Transverse colon (tissue), 4 donors: ENCODE measurements at places on chromosomes 2 and 18. TPM values are rescaled to one million over a fixed set of nuclear protein-coding genes. Genes with fewer than 3 reads are reported as not detected.

DNA sequence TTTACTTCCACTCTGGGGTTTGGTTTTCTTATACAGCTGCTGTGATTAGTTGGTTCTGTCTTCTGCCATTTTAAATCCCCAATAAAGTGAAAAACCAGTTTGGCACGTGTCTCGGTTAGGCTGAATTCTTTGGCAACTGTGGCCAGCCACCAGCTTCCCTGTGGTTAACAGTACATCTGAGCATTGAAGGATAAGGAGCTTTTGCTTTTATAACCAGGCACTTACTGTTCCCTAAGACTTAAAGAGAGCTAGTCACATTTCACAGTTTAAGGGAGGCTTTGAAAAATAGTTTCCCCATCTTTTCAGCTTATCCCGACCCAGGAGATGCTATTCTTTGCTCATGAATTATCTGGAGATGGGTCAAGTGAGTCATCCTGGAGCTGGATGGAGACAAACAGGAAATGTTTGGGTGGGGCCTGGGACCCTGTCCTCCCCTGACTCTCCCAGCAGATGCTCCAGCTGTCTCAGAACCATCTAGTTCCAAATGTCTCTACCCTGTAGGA, 57.3 kb upstream of the EML6 start:
- no peaks in the 10 kb centered on the region for H3K27me3 ChIP-seq
- DNase-seq, result no peak
- no peaks in the 10 kb centered on the region for H3K36me3 ChIP-seq
- peak overlapping the region; percentile 69 for H3K27ac ChIP-seq
- H3K4me1 ChIP-seq, result peaks cover 43% of the 10 kb centered on the region
- no peak overlapping the region for H3K4me3 ChIP-seq

DNA sequence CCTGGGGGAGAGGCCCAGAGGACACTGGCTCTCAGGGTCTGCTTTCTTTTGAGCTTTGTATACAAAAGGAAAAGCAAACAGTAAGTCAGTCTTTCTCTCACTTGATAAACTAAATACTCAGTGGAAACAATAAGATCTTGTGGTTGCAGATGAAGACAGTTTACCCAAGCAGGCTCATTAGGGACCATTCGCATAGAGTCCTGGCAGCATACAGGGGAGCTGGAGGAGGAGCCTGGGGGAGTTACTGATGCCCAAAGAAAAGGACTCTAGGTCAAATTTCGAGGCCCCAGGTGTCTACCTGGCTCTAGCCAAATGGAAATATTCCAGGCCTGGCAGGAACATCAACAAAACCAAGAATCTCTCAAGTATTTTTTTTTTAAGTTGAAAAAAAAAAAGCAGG, 225.3 kb downstream of the CNTNAP5 start:
- no peaks in the 10 kb centered on the region for H3K4me1 ChIP-seq
- DNase-seq, result no peak
- H3K36me3 ChIP-seq, result no peaks in the 10 kb centered on the region

DNA sequence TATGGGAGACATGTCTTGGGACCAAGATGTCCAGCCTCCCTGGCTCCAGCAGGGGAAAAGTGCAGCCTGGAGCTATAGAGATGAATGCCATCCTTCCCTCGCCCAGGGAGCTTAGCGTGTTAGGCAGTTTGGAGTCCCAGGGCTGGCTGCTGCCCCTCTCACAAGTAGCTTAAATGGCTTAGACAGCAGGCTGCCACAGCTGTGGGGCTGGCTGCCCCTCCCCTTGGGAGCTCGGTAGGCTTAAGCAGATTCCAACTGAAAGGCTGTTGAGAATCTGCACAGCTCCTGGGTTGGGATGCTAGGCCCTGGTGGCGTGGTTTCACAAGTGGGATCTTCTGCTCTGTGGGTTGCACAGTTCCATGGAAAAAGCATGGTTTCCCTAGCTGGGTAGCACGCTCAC, 940.5 kb upstream of the DDX18 start:
- no peak overlapping the region for H3K27ac ChIP-seq
- H3K4me3 ChIP-seq, result no peak overlapping the region
- H3K27me3 ChIP-seq, result no peaks in the 10 kb centered on the region

DNA sequence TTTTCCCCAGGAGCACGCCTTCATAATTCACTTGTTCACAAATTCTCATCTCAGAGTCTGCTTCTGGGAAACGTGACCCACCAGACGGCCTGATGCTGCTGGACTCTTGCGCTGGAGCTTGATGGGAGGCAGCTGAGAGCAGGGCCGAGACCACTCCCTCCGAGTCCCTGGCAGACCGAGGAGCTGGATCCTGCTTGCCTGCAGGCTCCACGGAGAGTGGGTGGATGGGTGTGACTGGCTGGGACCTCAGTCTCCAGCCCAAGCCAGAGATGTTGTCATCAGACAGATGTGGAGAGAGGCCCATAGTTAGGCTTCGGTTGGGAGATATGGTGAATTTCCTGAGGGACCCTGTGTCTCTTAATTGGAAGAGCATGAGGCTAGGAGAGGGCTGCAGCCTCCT, 76.4 kb downstream of the TSN start:
- no peak overlapping the region for H3K27ac ChIP-seq
- no peaks in the 10 kb centered on the region for H3K36me3 ChIP-seq
- no peaks in the 10 kb centered on the region for H3K4me1 ChIP-seq

- H3K27me3 ChIP-seq, result peaks cover 25% of the 10 kb centered on the region
- peaks cover 10% of the 10 kb centered on the region for H3K4me1 ChIP-seq
- H3K4me3 ChIP-seq, result no peak overlapping the region
- no peak for DNase-seq
Measured at GRCh38 chr2:131042148-131042775, 51.0 kb downstream of the FAM168B start.

DNA sequence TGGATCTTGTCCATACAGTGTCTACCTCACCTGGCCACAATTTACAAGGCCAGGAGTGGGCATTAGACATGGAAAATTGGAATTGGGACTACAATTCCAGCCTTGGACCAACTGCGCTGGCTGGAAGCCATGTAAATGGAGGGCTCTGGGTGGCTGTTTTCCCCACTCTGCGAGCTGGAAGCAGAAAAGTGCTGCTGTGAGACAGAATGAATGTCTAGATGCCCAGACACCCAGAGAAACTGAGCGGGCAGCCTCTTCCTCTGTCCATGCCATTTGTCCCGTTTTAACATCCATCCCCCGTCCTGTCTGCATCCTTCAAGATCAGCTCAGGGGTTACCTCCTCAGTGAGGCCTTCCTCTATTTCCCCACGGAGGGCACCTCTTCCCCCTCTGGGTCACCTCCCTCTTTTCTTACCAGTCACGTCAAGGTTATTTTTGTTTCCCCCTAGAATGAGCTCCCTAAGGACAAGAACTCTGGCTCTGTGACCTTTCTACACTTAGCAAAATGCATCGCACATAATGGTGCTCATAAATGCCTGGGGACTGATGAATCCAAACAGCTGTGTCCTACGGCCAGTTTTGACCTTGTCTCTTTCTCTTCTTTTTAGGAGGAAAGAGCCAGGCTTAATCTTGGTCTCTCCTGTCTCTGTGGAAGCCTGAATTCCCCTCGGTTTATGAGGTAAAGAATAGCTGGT, 41.2 kb downstream of the MCFD2 start:
- peak overlapping the region; percentile 67 for H3K27ac ChIP-seq
- no peaks in the 10 kb centered on the region for H3K27me3 ChIP-seq
- no peak for DNase-seq

DNA sequence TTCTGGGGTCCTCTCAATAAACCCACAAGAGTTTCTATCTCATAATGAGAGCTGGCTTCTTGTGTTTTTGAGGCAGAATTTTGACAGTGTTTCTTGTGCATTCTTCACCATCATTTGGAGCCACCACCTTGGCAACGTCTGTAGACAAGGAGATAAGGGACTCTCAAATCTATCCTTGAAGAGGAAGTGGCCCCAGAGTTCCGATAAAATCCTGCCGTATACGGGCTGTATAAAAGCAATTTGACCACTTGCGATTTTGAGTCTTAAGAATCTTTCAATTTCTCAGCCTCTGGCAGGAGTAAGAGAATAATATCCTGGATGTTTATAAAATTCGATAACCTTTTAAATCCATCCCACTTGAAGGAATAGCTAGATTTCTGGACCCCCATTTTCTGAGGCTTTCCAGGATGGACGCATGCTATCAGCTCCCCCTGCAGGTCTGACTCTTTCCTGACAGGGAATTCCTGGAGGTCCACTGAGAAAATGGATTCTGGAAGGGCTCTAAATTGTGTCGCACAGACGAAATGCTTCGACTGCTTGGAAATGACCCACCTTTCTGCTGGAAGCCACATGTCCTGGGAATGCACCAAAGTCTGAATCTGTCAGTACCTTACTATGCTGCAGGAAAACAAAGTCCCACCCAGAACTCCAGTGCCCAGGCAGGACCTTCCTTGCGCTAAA, 54.1 kb downstream of the E2F6 start:
- H3K27me3 ChIP-seq, result no peaks in the 10 kb centered on the region
- peak; percentile 66 for DNase-seq
- no peak overlapping the region for H3K4me3 ChIP-seq
- no peaks in the 10 kb centered on the region for H3K36me3 ChIP-seq
- peaks cover 33% of the 10 kb centered on the region for H3K4me1 ChIP-seq

DNA sequence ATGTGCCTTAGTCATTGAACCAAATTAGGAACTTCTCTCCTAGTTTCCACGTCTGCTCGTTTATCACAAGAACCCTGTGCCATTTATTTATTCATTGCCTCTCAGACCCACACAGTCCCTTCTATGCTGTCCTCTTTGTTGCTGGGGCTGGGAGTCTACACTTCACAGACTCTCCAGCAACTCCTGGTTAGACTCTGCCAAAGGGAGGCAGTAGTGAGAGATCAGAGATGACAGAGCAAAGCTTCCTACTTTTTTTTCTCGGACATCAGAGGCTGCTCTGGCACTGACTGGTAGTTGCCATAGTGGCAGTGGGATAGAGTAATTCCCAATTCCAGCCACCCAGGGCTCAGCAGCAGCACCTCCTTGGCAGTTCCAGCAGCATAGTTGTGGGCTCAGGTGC, 277.5 kb downstream of the BCL11A start:
- H3K27ac ChIP-seq, result no peak overlapping the region
- H3K27me3 ChIP-seq, result no peaks in the 10 kb centered on the region
- H3K4me1 ChIP-seq, result no peaks in the 10 kb centered on the region

DNA sequence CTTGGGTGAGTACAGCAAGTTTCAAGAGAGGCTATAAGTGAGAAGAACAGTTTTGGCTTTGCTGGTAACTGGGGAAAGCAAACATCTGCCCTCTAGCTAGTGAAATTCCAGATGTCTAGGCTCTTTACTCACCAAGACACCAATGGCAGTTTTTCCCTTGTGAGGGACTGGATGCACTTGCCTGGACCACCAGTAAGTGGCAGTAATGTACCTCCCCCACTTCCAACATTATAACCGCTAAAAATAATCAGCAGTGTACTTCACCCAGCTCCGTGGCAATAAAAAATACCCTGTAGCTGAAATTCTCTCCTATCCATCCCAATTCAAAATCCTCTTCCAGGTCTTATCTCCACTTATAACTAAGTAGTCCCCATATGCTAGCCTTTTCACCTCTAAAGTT, 383.9 kb downstream of the ARHGAP15 start:
- no peak for DNase-seq
- H3K27me3 ChIP-seq, result no peaks in the 10 kb centered on the region
- no peaks in the 10 kb centered on the region for H3K36me3 ChIP-seq

DNA sequence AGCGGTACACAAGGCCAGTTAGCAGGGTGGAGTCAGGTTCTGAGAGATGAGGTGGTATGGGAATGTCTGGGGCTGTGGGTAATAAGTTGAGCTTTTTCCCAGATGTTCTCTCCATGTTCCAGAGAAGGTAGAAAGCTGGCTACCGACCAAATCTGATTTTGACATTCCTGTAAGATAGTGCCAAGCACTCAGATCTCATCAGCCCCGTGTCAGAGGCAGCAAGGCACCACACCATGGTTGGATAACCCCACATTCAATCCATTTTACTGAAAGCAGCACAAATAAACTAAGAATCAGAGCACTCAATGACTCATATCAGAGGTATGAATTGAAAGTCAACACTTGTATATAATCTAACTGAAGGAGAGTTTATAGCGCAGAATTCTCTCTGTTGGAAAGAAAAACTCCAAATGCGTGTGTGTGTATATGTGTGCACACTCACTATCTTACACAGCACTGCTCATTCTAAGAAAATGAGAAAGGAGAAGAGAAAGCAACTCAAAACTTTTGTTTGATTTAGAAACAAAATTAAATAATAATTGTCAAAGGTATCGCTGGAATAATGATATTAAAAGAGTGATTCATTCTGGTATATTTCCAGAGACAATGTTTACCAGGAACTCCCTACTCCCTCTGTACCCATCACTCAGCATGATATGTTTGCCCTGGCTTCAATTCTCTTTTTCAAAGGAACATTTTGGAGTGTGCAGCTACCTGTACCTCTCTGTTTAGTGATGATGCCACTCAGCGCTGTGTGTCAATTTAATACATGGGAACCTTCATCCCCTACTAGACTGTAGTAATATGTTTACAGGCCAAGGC, 375.1 kb upstream of the ID2 start:
- no peak for DNase-seq
- H3K4me1 ChIP-seq, result peaks cover 3% of the 10 kb centered on the region
- no peak overlapping the region for H3K27ac ChIP-seq
- no peaks in the 10 kb centered on the region for H3K36me3 ChIP-seq

DNA sequence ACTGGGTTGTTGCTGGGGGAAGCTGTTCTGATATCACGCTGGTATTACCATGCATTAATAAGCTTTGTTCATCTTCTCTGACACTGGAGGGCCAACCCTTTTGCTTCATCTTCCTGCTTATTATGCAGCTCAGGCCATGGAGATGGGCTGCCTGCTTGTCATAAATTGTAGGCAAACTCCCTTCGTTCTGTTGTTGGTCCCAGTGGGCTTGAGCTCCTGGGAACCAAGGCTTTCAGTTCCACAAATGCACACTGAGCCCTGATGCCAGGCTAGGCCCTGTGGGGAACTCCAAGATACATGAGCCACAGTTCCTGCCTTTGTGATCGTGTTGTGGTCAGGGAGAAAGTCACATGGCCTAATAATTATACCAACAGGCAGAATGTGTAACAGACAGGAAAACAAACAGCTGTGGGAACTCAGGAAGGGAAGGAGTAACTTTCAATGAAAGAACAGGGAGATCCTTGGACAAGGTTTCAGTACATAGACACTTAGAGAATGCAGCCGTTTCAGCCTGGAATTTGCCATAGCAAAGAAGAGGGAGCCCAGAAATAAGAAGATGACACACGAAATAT, 49.0 kb upstream of the BCL2L11 start:
- no peak overlapping the region for H3K27ac ChIP-seq
- no peaks in the 10 kb centered on the region for H3K27me3 ChIP-seq
- H3K36me3 ChIP-seq, result no peaks in the 10 kb centered on the region
- no peak overlapping the region for H3K4me3 ChIP-seq
- H3K4me1 ChIP-seq, result peaks cover 4% of the 10 kb centered on the region
- DNase-seq, result no peak

GRCh38 chr2:12347066-12347493, 369.7 kb upstream of the TRIB2 start:
- no peak for DNase-seq
- H3K27ac ChIP-seq, result no peak overlapping the region
- H3K27me3 ChIP-seq, result no peaks in the 10 kb centered on the region
- H3K4me3 ChIP-seq, result no peak overlapping the region

Gene IL1F10
- total RNA-seq, result not detected

Gene ALK
- total RNA-seq, result not detected

Gene ANO7
- total RNA-seq, result 89.4 TPM

Gene RBBP8
- total RNA-seq, result 20.7 TPM

Gene SPDYA
- 1.4 TPM for total RNA-seq

Gene STARD6
- total RNA-seq, result not detected
